ENCODE measurements at places on chromosomes 12 and 14.

- no peak for DNase-seq
Measured at GRCh38 chr14:72924337-72924736, 1.9 kb upstream of the DCAF4 start.

GRCh38 chr12:52244615-52244994 is 11.6 kb downstream of the KRT7 start:
- DNase-seq: no peak

- DNase-seq: no peak
Measured at GRCh38 chr14:93884950-93885349, 42.2 kb upstream of the FAM181A start.

GRCh38 chr14:24710403-24711112 is 76.6 kb upstream of the GZMB start:
- peak; percentile 61 for DNase-seq

DNA sequence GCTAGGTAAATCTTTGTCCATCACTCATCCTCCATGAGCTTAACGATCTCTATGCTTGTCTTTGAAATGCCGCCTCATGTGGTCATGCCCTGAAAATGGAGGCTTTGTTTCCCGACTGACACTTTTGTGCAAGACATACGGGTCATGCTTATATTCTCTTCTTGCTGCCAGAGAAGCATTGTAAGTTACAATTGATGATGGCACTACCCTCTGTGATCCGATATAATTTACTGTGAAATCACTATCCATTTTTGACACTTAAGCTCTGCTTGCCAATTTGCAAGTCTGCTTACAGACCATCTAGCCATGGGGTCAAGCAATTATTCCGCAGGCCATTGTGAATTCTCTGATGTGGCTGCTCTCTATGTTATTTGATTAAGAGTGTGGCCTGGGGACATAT is 650.0 kb downstream of the FLRT2 start:
- no peak for DNase-seq

DNA sequence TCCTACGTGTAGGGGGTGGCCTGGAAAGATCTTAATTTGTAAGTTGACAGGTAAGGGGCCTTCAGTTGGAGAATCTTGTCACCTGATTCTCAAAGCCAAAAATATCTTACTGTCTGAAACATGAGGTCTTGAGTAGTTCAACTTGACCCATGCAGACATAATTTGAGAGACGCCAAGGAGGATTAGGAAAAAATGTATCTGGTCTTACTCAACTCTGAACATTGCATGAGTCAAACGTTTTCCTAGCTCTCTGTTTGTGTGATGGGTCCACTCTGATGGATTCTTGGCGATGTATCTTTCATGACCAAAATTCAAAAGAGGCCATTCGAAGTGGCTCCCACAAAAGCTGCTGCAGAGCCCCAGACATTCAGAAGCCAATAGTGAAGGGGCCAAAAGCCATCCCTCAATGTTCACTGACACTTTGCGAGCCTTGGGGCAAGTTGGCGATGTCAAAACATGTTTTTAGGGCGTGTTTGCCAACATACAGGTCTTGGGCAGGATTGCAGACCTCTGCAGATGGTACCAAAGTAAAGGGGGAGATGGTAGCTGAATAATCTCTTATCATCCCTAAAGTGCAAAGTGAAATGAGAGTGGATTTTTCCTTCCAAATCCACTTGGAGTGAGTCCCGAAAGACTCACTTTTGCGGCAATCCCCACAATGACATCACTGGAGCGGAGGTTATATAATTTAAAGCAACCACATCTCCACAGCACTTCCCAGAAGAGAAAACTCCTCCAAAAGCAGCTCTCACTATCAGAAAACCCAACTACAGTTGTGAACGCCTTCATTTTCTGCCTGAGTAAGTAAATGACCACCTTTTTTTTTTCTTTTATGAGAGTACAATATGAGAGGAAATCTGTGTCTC is at the start of gene BDKRB1:
BDKRB1 (plus strand) TSS at position 710 of the 866 bp plus-strand sequence. CDS start 7,473 bp downstream, outside the sequence.
- no peak for DNase-seq

GRCh38 chr12:1474041-1474573 is 120.3 kb downstream of the FBXL14 start:
- DNase-seq: no peak

DNA sequence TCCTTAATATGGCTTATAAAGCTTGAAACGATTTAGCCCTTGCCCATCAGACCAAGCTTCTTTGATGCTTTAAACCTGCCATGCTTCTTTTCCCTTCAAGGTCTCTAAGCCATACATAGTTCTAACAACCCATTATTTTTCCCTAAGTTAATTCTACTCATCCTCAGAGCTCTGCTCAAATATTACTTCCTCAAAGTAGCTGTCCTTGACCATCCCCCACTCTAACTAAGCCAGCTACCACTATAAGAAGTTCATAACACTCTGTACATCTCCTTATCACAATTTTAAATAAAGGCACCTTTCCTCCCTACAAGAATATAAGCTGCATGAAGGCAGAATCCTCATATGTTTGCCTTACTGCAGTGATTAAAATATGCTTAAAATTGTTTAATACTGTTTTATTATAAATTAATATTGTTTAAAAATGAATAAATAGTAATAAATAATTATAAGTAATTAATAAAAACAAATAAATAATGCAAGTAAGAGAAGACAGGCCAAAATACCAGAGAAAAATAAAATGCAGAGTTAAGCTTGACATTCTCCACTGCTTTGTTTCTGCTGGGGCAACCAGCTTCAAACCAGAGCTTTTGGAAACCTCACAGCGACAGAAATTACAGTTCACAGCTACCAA is 76.8 kb downstream of the NUMB start:
- no peak for DNase-seq
